ENCODE measurements at places on chromosomes 2 and 18.

- DNase-seq: no peak
Measured at GRCh38 chr2:53811601-53812000, 24.8 kb downstream of the ERLEC1 start.

DNA sequence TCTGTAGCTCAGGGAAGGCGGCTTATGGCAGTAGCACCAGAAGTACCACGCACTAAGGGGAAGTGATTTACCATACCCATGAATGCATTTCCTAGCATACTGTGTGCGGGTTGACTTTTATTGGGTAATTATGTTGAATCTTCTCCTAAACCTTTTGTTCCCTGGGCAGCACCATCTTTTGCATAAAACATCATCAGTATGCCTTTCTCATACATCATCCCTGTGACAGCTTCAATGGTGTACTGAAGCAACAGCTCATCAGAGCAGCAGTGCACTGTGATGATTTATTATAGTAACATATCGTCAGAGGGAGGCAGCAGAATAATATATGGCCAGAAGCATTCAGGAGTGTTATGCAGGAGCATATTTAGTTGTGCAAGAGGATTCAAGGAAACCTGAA, 204.9 kb downstream of the CDH7 start:
- DNase-seq: no peak

DNA sequence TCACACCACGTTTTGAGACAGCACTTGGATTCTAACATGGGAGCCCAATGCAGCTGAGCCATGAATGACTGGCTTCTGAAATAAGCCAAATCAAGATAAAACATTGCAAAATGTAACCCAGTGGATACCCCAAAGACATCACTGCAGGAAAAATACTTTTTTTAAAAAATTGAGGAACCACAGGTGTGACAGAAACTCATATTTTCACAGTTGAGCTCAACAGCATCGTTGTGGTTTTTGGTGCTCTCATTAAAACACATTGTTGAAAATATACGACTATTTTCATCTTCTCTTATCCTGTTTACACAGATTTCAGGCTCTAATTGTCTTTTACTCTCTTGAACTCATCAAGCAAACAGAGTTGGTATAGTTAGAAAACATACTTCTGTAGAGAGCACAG, 429.3 kb upstream of the VRK2 start:
- DNase-seq: no peak

GRCh38 chr18:35028536-35028935, 12.7 kb upstream of the MAPRE2 start:
- no peak for DNase-seq

DNA sequence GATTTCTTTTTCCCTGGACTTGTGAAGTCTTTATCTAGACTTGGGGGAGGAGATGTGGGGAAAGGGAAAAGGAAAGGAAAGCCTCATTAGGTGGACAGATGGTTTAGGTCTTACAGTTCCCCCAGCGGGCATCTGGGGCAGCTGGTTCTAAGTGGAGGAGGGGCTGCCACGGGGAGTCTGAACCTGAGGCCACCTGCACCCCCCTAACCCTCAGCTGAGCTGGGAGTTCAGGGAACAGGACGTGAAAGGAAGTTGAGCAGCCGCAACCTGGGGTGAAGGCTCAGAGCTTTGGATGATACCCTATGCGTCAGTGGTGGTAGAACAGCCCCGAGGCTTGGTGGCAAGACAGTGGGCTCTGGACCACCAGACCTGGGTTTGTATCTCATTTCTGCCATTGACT, 26.8 kb downstream of the ITM2C start:
- no peak for DNase-seq

DNA sequence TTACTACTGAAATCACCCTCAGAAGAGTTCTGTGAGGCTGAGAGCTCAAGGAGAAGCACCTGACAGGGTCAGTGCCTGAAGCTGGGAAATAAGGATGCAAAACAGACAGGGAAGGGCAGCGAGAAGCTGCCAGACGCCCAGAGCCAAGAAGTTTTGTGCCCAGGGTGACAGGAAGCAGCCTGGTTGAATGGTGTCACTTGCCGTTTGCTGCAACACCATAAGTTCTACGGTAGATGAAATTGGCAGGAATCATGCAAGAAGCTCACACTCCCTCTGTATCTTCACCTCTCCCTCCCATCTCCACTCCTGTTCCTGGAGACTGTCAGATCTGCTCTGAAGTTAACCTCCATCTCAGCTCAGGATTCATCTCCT, 117.0 kb upstream of the SLC14A2 start:
- DNase-seq: no peak
